ELF-1 (cell line): ENCODE measurements at places on chromosomes 3 and 15.

GRCh38 chr15:80404057-80404760 lies at the start of gene ARNT2:
Gene ARNT2 (plus strand): TSS chr15:80404382. CDS start chr15:80404516, 134 bp downstream.
- no peak for DNase-seq

GRCh38 chr3:171865191-171865865 lies 22.2 kb downstream of the TMEM212 start:
- no peak for DNase-seq

DNA sequence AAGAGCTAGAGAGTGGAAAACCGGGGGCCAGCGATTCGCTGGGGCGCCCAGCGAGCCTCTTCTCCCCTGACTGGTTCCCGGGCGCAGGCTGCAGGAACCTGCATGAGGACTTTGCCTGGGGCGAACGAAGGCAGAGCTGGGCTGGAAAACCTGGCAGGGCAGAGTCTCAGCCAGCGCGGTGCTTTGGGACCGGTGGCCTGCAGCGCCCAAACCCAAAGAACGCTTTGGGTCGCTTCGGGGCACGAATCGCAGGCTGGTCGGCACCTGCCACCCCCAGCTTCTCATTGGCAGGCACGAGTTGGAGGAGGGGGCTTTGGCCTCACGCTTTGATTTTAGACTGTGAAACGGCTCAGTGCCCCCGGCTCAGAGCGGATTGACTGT lies 3.0 kb downstream of the ONECUT1 start:
- peak; percentile 72 for DNase-seq

DNA sequence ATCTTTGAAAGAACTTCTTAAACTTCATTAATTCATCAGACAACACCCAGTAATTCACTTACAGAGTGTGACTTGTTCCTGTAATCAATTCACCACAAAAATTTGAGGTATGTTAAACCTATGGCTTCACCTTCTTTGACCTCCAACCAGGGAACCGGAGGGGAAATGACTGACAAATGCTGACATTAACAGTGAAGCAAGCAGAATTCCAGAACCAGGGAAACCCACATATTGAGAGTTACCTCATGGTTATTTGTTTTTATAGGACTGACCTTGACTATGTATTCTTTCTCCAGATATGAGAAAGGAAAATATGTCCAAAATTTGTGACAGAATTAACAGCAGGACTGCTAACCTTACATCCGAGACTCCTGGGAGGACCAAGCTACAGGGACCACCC lies 2.7 kb downstream of the P3H2 start:
- DNase-seq = no peak
